ENCODE measurements at places on chromosomes 1 and 21.
A peak's percentile ranks its signal among the peaks of the same experiment; 100 is the strongest.

DNA sequence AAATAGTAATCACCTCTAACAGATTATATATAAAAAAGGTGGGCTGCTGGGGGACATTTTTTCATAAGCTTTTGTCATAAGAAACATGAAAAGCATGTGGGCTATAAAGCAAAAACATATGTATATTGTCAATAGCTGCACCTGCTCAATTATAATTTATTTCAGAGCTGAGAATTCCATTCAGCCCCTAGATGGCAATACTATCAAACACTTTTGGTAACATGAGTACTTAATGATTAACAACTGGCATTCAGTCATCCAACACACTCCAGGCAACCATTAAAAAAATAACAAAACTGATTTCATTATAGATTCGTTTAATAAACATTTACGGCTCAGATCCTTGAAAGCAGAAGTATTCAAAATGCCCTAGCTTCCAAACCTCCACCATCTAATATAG is 115.1 kb downstream of the KCTD3 start:
- DNase-seq = no peak

- no peak for DNase-seq
Measured at GRCh38 chr1:222301652-222302051, 246.3 kb downstream of the HHIPL2 start.

DNA sequence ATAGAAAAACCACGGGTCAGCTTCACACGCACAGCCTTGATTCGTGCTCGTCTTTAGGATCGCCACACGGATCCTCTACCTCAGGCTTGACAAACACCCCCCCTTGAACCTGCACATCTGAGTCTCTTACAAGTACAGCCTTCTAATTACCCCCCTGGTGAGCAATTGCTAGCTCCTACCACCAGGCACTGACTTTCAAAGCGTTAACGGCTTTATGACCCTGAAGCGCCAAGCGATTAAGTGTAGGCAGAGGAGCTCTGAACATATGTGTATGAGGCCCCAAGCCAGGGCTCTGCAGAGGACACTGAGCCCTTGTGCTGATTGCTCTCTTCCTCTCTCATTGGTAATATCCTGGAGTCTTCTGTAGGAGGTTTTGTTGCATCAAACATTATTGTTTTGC is 55.7 kb upstream of the EPHA8 start:
- no peak for DNase-seq

- no peak for DNase-seq
Measured at GRCh38 chr1:211932231-211932932, 101.8 kb upstream of the LPGAT1 start.

GRCh38 chr1:43776043-43776761 is 68.9 kb downstream of the ST3GAL3 start:
- no peak for DNase-seq

DNA sequence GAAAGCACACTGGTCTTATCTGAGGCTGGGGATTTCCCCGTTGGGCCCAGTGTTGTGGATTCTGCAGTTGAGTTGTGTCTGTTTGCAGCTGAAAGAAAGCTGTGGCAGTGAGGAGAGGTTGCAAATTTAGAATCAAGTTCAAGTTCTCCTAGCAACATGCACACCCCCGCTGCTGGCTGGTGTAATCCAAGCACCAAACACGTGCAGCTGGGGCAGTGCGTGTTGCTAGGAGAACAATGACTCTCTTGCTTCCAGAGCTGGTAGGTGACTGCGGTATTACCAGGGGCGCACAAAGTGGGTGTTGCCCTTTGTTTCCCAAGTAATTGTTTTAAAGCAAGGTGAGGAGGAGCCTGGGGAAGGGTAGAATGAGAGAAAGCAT is 91.5 kb downstream of the IER5 start:
- DNase-seq = peak; percentile 67

DNA sequence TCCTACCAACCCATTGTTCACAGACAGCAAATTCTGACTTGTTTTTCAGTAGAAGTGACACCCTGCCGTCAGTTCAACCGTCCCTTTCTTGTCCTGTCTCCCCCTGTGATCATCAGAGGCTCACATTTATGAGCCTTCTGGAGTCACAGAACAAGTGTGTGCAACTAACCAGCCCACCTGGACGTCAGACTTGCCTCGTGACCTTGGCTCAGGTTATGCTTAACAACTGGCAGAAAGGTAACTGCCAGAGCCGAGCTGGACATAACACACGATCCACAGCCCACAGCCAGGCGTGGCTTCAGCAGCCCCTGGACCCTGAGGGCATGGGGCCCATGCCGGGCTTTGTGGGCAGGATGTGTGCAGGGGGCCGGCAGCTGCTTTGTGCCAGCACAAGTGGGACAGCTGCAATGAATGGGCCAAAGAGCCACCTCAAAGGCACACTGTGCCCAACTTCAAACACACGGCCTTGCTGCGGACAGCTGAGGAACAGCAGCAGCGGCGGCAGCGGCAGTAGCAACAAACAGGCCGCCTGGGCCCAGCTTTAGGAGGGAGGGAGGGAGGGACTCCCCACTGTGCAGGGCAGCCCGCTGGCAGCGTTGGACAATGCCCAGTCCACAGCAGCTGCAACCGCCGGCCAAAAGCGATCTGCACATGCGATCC is 103.9 kb downstream of the ZBTB18 start:
- no peak for DNase-seq

GRCh38 chr1:241213139-241213538 is 143.9 kb downstream of the RGS7 start:
- DNase-seq = no peak

DNA sequence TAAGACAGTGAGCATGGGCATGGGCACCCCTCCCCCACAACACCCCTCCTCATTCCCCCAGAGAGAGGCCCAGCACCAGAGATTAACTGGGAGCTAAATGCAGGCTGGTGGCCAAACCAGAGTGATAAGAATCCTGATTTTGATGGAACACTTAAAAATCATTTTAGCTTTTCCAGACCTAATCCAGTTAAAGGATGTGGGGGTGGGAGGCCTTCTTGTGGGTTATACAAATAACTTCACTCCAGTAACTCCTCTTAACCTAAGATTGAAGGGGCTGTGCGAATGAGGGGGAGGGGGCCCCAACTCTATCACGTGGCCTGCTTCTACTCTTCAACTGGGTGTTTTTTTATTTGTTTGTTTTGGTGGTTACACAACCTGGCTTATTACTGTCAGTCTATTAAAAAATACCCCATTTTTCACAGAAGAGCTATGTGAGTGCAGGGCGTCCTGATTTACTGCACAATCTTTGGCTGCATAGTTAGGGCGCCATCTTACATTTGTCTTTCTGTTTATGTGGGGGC is 398.1 kb upstream of the LYPLAL1 start:
- no peak for DNase-seq

All from coronary artery (tissue), 2 donors.